ENCODE measurements at places on chromosomes 11 and 22. TPM values are rescaled to one million over a fixed set of nuclear protein-coding genes. Genes with fewer than 3 reads are reported as not detected.
A peak's percentile ranks its signal among the peaks of the same experiment; 100 is the strongest.

The FOLR3 gene
- not detected for total RNA-seq

The PTGDR2 gene
- total RNA-seq: 1.9 TPM

The MOV10L1 gene
- 3.3 TPM for total RNA-seq

The RBM7 gene
- 42.6 TPM for total RNA-seq

DNA sequence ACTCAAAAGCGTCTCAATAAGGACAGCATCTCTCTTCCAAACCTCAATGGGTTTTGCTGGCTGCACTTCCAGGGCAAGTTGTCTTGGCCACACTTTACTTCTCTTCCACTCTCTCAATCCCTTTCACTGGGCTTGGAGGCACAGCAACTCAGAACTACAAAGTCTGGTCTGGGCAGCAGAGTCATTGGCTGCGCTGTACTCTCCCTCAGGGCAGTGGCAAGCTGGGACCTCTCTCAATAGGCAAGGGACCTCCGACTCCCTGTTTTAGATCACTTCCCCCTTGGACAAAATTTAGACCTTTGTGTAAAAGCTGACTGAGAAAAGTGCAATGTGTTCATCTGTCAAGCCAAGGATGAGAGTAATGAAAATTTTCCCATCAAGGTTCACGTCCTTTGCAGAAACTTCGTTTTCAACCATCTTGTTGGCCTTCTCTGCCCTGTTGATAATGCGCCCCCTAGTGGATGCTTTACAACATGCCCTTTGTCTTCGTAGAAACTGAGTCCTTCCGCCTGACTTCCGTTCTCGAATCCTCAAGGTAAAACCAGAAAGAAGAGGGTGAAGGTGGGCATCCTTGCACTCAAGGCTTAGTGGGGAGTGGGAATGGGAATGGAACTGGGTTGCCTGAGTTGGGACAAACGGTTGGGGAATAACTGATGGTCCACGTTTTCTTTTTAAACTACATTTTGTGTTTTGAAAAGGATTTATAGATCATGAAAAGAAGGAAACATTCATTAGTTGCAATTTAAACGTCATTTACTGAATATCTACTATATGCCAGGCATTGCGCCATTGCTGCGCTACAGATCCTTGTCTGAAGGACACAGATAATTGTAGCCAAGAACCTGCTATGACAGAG, 99.1 kb downstream of the CD44 start:
- no peak overlapping the region for H3K27ac ChIP-seq
- DNase-seq: no peak
- no peak overlapping the region for H3K4me3 ChIP-seq

GRCh38 chr22:18133452-18133851, 16.5 kb upstream of the USP18 start:
- DNase-seq: no peak
- H3K27me3 ChIP-seq: no peaks in the 10 kb centered on the region
- H3K36me3 ChIP-seq: peaks cover 18% of the 10 kb centered on the region
- H3K27ac ChIP-seq: no peak overlapping the region
- H3K4me1 ChIP-seq: no peaks in the 10 kb centered on the region

DNA sequence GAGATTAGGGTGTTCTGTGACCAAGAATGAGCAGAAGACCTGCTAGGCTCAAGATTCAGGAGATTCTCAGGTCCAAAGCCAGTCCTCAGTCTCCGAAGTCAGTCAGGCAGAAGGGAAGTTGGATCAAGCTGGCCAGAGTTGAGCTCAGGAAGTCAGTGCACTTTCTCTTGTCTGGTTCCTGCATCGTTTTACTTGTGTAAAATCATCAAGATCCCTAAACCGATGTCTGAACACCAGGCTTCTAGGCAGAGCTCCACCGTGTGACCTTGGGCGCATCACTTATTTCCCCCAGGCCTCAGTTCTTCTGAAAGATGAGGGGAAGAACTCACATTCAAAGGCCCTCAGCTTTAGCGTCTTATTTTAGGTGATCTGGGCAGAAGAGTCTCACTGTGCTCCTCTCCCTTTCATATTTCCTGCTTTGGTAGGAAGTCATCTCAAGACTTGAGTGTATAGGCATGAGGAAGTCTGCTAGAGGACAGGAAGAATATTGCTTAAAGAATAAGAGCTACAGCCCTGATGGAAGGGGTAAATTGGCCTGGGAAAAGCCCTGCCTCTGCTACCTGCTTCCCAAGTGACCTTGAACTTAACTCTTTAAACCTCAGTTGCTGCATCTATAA, 20.2 kb downstream of the NF2 start:
- H3K36me3 ChIP-seq: no peaks in the 10 kb centered on the region
- no peak for DNase-seq
- H3K27me3 ChIP-seq: no peaks in the 10 kb centered on the region
- no peak overlapping the region for H3K27ac ChIP-seq

GRCh38 chr22:49590851-49591445, 236.7 kb downstream of the BRD1 start:
- no peak for DNase-seq
- H3K36me3 ChIP-seq: no peaks in the 10 kb centered on the region
- no peak overlapping the region for H3K27ac ChIP-seq

DNA sequence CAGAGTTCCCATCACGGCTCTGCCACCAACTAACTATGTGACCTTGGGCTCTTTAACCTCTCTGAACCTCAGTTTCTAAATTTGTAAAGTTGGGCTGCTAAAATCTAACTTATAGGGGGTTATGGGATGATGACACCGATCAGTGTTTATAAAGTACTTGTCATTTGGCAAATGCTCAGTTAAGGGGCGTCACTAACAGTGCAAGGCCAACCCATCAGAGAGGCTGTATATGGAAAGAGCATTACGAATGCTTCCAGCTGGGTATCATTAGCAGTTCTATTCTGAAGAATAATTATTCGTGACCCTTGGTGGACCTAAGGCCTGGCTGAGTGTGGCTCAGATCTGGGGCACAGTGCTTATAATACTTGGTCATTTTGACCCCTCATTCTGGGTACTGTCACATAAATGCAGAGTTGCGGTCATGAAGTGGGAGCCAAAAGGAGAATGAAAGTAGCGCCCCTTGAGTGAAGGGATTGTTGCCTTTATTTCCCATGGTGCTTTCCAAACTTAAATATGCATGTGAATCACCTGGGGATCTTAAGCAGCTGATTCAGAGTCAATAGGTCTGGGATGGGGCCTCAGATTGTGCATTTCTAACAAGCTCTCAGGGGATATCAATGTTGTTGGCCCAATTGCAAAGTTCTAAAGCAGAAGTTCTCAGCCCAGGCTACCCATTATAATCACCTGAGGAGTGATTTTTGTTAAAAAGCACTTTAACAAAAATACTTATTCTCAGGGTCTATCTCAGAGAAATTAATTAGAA, 115.8 kb downstream of the CSNK2A3 start:
- H3K27me3 ChIP-seq: peaks cover 4% of the 10 kb centered on the region

GRCh38 chr11:3942160-3942955, 86.9 kb downstream of the STIM1 start:
- no peak for DNase-seq
- H3K27me3 ChIP-seq: no peaks in the 10 kb centered on the region
- H3K4me1 ChIP-seq: no peaks in the 10 kb centered on the region
- H3K36me3 ChIP-seq: no peaks in the 10 kb centered on the region
- no peak overlapping the region for H3K4me3 ChIP-seq

- H3K27me3 ChIP-seq: no peaks in the 10 kb centered on the region
- H3K4me1 ChIP-seq: no peaks in the 10 kb centered on the region
These were observed 64.5 kb downstream of the CCDC73 start for GRCh38 chr11:32729976-32730375.

GRCh38 chr11:96219981-96220623, 122.9 kb downstream of the MAML2 start:
- no peak overlapping the region for H3K27ac ChIP-seq
- no peak for DNase-seq
- peaks cover 6% of the 10 kb centered on the region for H3K4me1 ChIP-seq
- no peaks in the 10 kb centered on the region for H3K36me3 ChIP-seq
- H3K4me3 ChIP-seq: no peak overlapping the region
- H3K27me3 ChIP-seq: no peaks in the 10 kb centered on the region

DNA sequence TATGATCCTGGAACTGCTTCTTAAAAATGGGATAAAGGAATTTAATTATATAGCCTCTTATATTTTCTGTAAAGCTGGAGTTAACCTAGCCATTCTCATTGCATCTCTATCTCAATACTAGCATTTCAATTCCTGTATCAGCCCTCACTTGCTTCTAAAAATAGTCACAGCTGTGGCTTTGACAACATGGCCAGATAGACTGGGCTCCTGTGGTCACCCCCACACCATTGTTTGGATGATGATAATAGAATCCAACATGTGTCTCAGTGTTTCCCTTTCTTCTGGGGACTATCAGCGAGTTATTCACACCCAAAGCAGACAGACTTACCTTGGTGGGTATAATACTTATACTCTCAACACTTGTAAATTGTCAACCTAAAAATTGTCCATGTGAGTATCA, 6.9 kb downstream of the VWA5A start:
- no peaks in the 10 kb centered on the region for H3K27me3 ChIP-seq
- no peak overlapping the region for H3K27ac ChIP-seq
- H3K4me1 ChIP-seq: no peaks in the 10 kb centered on the region

- no peaks in the 10 kb centered on the region for H3K27me3 ChIP-seq
- no peak overlapping the region for H3K4me3 ChIP-seq
- H3K4me1 ChIP-seq: no peaks in the 10 kb centered on the region
- no peaks in the 10 kb centered on the region for H3K36me3 ChIP-seq
These were observed 27.8 kb upstream of the LMO2 start for GRCh38 chr11:33919645-33920044.

GRCh38 chr22:29762263-29762662, 4.5 kb downstream of the ZMAT5 start:
- no peak for DNase-seq
- peaks cover 21% of the 10 kb centered on the region for H3K4me1 ChIP-seq
- H3K36me3 ChIP-seq: no peaks in the 10 kb centered on the region
- H3K27me3 ChIP-seq: no peaks in the 10 kb centered on the region
- H3K27ac ChIP-seq: no peak overlapping the region

DNA sequence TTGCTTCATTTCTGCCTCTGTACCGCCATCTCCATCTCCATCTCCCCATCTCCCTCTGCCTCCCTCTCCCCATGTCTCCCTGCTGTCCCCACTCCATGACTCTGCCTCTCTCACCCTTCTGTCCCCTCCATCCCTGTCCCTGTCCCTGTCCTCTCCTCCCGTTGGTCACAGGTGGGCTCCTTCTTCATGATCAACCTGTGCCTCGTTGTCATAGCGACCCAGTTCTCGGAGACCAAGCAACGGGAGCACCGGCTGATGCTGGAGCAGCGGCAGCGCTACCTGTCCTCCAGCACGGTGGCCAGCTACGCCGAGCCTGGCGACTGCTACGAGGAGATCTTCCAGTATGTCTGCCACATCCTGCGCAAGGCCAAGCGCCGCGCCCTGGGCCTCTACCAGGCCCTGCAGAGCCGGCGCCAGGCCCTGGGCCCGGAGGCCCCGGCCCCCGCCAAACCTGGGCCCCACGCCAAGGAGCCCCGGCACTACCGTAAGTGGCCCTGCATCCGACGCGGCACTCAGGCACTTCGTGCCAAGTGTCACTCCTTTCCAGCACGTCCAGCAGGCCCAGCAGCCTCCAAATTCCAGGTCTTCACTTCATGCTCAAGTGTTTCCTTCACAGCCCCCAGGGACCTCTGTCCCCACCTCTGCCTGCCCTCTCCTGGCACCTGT, 76.0 kb downstream of the CACNA1I start:
- no peaks in the 10 kb centered on the region for H3K27me3 ChIP-seq
- DNase-seq: no peak
- H3K4me3 ChIP-seq: no peak overlapping the region
- peaks cover 56% of the 10 kb centered on the region for H3K36me3 ChIP-seq
- H3K4me1 ChIP-seq: peaks cover 27% of the 10 kb centered on the region

GRCh38 chr11:30244265-30244664, 13.5 kb downstream of the FSHB start:
- H3K4me1 ChIP-seq: no peaks in the 10 kb centered on the region
- no peak overlapping the region for H3K27ac ChIP-seq
- DNase-seq: no peak
- H3K27me3 ChIP-seq: no peaks in the 10 kb centered on the region
- no peaks in the 10 kb centered on the region for H3K36me3 ChIP-seq

GRCh38 chr22:26718905-26719304, 61.5 kb downstream of the MIAT start:
- peaks cover 9% of the 10 kb centered on the region for H3K4me1 ChIP-seq
- H3K4me3 ChIP-seq: no peak overlapping the region
- peak; percentile 13 for DNase-seq
- peaks cover 5% of the 10 kb centered on the region for H3K36me3 ChIP-seq
- no peaks in the 10 kb centered on the region for H3K27me3 ChIP-seq

- DNase-seq: no peak
- H3K4me3 ChIP-seq: peak overlapping the region; percentile 9
- no peak overlapping the region for H3K27ac ChIP-seq
These were observed 76.9 kb upstream of the TCF20 start for GRCh38 chr22:42347281-42347824.

- DNase-seq: no peak
- H3K36me3 ChIP-seq: peaks cover 4% of the 10 kb centered on the region
- no peak overlapping the region for H3K4me3 ChIP-seq
- H3K4me1 ChIP-seq: peaks cover 3% of the 10 kb centered on the region
These were observed 24.7 kb downstream of the DGCR2 start for GRCh38 chr22:19097518-19097917.

GRCh38 chr11:130761560-130762220, 154.6 kb downstream of the SNX19 start:
- H3K4me3 ChIP-seq: no peak overlapping the region
- DNase-seq: no peak
- no peak overlapping the region for H3K27ac ChIP-seq
- no peaks in the 10 kb centered on the region for H3K27me3 ChIP-seq

Measured in spinal cord (tissue), 10 donors.